Caki2 (cell line): ENCODE measurements at places on chromosomes 11 and 22.

DNA sequence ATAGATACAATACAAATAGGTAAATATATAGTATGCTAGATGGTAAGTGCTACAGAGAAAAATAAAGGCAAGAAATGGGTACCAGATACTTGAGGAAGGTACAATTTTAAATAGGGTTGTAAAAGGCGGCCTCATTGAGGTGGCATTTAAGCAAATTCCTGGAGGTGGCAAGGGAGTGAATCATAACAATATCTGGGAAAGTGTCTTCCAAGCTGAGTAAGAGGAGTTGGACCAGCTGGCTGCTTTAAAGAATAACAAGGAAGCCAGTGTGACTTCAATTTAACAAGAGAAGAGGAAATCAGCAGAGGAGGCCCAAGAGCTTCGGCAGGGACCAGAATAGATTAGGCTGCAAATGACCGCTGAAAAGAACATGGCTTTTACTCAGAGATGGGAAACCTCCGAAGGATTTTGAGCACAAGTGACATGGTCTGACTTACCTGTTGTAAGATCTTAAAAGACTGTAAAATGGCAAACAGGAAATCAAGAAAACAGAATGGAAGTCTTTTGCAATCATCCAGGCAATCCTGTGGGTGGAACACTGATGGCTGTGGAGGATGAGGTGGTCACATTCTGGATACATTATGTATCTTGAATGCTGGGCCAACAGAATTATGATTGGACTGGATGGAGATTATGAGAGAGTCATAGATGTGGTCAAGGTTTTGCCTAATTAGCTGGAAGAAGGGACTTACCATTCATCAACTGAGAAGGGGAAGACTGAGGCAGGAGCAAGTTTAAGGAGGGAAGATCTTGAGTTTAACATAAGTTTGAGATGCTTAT, 77.2 kb downstream of the RDX start:
- DNase-seq: no peak

DNA sequence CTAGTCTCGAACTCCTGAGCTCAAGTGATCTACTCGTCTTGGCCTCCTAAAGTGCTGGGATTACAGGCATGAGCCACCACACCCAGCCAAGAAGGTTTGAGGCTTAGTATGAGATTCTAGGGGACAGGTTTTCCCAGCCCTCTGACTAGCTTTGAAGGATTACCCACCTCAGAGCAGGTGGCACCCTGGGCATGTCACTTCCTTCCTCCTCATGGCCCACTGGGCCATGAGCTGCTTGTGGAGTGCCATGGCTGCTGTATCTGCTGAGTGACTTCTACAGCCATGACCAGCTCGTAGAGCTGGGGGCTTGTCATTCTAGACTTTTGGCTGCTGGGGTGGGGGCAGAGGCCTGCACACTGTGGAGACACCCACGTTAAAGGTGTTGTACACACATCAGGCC, 25.1 kb downstream of the TOM1 start:
- DNase-seq: no peak

DNA sequence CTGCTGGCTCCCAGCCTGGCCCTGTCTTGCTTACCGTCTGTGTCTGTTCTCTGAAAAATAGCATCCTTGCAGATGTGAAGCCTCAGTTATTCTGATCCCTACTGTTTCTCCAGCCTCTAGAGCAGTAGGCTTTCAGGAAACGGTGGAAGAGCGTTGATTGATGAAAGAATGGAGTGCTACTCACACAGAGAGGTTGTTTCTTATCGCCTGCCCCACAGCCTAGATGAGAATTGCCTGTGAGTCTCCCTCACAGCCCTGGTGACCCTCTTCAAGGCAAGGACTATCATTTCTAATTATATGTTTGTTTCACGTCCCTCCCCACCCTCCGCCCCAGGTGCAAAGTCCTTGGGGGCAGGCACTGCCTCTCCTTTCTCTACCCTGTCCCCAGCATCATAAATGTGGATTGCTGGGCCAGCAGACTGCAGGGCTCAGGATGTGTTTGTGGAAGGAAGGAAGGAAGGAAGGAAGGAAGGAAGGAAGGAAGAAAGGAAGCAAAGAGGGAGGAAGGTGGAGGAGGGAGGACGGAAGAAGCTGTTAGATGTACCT, 575.3 kb upstream of the B3GAT1 start:
- DNase-seq: no peak

GRCh38 chr11:59728913-59729312, 15.3 kb upstream of the OR10V1 start:
- DNase-seq: no peak

DNA sequence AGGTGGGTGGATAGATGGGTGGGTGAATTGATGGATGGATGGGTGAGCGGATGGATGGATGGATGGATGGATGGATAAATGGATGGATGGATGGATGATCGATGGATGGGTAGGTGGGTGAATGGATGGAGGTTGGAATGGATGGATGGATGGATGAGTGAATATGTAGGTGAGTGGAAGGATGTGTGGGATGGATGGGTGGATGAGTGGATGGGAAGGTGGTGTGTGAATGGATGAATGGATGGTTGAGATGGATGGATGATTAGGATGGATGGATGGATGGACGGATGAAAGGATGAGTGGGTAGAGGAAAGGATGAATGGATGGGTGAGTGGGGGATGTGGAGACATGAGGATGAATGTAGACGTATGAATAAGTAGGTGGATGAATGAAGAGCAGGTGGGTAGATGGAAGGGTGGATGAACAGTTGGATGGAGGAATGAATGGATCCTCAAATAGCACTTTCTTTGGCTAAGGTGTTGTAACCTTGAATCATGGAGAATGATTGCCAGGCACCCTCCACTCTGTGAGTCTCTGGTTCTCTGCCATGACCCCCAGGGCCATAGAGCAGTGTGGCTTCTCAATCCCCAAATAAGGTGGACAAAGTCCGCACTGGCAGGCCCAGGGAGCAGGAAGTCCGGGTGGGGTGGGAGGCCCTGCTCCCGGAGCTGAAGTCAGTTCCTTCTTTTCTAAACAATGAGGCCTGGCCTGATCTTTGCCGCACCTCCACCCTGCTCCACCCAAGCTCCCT, 36.9 kb downstream of the IGF2 start:
- no peak for DNase-seq

DNA sequence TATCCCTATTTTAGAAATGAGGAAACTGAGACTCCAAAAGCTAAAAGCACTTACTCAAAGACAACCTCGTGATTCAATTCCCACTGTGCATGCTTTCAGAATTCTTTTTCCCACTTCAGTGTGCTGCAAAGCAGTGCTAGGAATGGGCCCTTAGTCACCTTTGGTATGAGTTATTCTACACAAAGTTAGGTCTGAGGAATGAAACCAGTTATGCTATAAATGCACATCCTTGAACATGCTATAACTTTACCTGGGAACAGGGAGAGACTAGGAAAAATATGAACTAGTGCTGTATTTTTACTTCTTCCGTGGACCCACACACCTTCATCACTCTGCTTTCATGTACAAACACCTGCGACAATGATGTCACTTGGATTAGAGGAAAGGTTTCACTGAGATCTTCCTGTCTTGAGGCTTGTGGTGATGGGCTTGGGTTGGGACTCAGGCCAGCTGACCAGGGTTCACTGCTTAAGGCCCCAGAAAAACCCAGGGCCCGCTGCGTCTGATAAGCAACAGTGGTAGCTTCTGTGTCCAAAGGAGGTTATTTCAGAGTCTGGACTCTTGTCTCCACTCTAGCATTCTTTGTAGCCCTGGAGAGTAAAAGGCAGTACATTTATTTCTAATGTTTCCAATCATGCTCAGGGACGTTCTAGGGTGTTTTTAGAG, 81.6 kb downstream of the ZC3H12C start:
- DNase-seq: no peak
